ENCODE measurements at places on chromosomes 6 and 20.

- DNase-seq, result peak; percentile 87
Measured at GRCh38 chr20:48682529-48683363, 145.1 kb downstream of the PREX1 start.

- no peak for DNase-seq
Measured at GRCh38 chr6:81997090-81997926, 244.8 kb upstream of the TENT5A start.

DNA sequence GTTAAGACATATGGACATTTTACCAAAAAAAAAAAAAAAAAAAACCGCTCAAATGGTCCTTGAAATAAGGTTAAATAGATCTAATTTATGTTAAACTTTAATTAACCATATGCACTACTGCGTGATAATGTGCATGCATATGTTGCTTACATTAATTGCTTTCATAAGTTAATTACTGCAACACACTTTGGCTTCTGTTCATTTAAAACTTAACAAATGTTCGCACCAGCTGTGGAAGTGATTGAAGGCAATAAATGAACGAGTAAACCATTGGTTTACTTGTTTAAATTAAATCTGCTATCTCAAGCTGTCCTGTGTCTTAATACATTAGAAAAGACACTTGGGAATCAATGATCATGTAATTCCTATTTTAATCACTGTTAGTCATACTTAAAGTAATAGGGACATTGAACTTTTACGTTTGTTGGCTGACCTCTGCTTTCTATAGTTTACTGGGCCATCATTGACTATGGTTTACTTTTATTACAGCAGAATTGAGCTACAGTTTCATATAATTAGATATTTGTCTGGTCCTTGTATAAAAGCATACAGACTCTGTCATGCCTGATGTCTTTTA, 294.7 kb downstream of the KHDC1L start:
- no peak for DNase-seq

DNA sequence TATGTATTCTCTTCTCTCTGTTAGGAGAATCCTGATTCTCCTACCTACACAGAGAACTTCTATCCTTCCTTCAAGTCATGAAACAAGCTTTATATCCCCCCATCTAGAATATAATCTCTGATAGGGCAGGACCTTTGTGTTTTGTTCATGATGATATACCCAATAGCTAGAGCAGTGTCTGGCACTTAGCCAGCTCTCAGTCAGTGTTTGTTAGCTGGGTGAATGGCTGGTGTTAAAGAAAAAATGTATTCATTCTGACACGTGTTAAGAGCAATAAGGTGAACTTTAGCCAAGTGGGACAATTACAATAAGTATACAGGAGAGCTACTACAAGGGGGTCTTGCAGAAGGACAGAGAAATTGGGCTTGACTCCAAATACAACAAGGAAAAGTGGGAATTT, 34.3 kb upstream of the TNFRSF21 start:
- no peak for DNase-seq

DNA sequence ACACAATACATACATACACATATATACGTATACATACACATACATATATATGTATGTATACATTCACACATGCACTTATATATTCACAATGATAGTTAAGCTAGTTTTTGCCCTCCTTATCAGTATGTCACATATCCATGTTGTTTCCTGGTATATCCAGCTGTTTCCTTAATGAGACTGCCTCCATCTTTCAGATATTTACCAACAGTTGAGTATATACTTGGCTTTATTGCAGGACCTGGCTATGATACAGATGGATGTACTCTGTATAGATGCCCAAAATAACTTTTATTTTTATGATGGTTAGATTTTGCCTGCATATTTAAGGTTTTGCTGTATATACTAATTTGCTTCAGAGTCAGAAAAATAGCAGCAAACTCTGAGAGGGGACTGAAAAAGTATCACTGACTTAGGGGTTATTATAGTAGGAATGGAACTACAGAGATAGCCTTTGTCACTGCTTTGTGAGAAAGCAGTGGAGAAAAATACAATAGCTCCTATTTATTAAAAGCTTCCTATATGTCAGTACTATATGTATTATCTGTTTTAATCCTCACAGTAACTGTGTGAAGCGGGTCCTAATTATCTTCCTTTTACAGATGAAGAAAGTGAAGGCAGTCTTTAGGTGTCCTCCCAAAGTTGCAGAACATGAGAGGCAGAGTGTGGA, 35.5 kb downstream of the CARMIL1 start:
- no peak for DNase-seq

GRCh38 chr6:90004511-90004910, 110.2 kb downstream of the GJA10 start:
- no peak for DNase-seq

DNA sequence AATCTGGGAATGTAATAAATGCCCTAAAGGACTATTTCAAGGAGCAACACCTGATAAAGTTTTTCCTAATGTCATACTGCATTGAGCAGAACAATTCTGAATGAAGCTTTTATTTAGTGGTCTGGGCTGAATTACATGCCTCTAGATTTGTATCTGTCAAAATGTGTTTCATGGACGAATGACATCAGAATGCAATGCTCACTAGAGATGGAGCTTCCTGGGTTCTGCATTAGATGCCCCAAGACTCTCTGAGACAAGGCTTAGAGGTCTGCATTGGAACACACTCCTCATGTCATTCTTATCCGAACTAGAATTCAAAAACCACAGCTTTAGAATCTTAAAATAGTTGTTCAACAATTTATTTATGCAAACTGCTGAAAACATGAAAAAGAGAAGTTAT, 62.0 kb downstream of the SYNE1 start:
- no peak for DNase-seq

- DNase-seq, result no peak
Measured at GRCh38 chr20:14649662-14650061, 312.2 kb upstream of the FLRT3 start.

- DNase-seq, result no peak
Measured at GRCh38 chr6:107633680-107634323, 143.9 kb downstream of the SOBP start.

DNA sequence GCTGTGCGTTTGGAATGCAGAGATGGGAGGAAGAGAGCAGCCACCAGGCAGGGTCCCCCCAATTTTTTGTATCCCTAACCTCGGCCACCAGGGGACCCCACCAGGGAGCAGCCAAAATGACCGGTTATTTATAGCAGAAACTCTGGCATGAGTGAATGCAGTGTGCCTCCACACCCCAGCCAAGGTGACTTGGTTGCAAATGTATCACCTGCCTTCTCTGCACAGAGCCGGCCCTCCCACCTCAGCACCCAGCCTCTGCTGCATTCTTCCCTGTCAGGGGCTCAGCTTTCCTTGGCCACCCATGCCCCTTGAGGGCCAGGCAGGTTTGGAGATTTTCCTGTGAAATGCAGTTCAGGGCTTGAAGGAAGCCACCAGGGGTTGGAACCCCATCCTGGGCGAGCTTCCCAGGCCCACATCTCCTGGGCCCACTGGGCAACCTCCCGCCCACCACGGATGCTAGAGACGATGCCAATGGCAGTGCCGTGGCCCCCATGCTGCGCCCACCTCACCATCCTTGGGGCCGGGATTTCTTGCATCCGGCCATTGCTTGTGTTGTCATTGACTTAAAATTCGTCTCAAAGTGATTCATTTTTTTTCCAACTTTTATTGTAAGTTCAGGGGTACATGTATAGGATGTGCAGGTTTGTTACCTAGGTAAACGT, 291.6 kb downstream of the TAF4 start:
- DNase-seq, result no peak

DNA sequence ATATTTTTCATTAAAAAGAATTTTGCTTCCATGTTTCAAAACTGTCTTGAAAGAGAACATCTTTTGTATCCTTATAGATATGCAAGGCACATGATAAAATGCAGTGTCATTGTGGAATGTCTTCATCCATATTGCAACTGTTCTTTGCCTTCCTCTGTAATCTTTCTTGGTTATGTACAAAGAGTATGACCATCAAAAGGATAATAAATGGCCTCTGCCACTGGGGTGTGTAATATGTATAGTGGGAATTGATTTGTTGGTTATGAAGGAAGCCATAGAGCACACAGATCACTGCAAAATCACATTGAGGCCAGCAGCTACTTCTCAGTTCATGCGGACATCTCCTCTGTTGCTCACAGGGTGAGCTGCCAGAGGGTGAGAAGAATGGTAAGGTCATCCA, 703.5 kb downstream of the TFAP2A start:
- DNase-seq, result no peak

DNA sequence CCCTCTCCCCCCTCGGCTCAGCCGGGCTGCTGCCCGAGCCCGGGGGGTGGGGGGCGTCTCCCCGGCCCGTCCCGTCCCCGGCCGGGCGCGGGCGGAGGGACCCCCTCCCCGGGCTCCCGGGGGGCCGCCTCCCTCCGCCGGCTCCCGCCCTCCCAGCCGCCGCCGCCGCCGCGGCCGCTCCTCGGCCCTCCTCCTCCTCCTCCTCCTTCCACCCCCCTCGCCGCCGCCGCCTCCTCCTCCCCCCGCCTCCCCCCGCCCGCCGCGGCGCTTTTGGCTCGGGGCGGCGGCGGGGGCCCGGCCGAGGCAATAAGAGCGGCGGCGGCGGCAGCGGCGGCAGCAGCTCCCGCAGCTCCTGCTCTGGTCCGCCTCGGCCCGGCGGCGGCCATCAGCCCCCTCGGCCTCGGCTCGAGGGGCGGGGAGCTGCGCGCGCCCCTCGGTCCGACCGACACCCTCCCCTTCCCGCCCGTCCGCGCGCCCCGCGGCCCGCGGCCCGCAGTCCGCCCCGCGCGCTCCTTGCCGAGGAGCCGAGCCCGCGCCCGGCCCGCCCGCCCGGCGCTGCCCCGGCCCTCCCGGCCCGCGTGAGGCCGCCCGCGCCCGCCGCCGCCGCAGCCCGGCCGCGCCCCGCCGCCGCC, 38.7 kb downstream of the GNAS start:
- DNase-seq, result peak; percentile 85

GRCh38 chr6:168122521-168122920, 43.5 kb upstream of the FRMD1 start:
- peak; percentile 17 for DNase-seq

GRCh38 chr20:17992224-17992637, 23.4 kb downstream of the MGME1 start:
- no peak for DNase-seq

- DNase-seq, result no peak
Measured at GRCh38 chr6:79780881-79781280, 149.8 kb downstream of the SH3BGRL2 start.

GRCh38 chr6:142857233-142857761, 87.7 kb downstream of the HIVEP2 start:
- no peak for DNase-seq

DNA sequence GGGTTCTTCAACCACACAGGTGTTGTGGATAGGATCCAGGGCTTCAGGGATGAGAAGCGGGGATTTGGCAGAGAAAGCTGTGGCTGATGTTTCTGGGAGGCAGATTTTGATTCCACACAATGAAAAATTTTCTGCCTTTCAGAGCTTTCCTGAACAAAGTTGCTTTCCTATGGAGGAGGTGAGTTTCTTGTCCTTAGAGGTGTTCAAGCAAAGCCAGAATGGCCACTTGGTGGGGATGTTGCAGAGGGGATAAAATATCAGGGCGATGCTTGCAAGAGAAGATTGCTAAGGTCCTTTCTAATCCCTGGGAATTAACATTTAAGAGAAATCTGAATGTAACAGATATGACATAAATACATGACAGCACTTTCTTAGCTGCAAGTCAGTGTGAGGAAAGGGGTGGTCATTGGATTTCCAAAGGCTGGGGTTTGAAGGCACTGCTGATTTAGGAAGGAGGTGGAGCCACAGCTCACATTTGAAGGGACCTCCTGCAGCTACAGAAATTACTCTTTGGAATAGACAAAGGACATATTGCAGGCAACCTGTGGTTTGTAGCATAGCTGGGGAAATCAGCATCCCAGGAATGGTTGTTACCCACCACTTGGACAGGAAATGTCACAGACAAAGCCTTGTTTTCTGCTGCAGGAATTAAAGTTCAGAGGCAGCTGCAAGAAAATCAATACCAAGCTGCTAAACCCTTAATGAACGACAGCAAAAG, 271.1 kb upstream of the CHD6 start:
- DNase-seq, result no peak

- DNase-seq, result no peak
Measured at GRCh38 chr6:143015300-143015706, 45.4 kb upstream of the AIG1 start.

GRCh38 chr6:148231572-148231971, 111.1 kb upstream of the SASH1 start:
- no peak for DNase-seq

- DNase-seq, result peak; percentile 67
Measured at GRCh38 chr6:54846243-54846856, at the start of gene FAM83B. Gene FAM83B (plus strand): TSS chr6:54846771. CDS start chr6:54870247, 23,476 bp downstream.

Measured in mesothelial cell of epicardium (in vitro differentiated cells).